ENCODE measurements at places on chromosomes 4 and X.

DNA sequence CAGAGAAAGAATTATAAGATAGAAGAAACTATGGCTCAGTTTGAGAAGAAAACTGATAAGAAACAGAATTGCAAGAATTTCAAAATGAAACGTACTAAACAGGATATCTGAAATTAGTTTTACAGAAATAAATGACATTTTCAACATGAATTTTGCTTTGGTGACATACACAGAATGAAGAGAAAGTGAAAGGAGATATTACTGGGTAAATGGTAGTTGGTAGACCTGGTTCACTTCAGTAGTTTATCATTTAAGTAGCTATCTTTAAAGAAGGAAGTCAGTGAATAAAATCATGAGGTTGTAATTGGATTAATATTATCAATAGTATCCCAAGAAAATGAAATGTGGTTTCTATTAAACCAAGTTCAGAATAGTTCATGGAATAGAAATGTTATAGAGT, 395.5 kb upstream of the SMIM31 start:
- no peak for DNase-seq

- no peak for DNase-seq
Measured at GRCh38 chrX:29487714-29488113, 727.6 kb upstream of the MAGEB2 start.

- no peak for DNase-seq
Measured at GRCh38 chr4:183175631-183176232, 76.7 kb downstream of the WWC2 start.

DNA sequence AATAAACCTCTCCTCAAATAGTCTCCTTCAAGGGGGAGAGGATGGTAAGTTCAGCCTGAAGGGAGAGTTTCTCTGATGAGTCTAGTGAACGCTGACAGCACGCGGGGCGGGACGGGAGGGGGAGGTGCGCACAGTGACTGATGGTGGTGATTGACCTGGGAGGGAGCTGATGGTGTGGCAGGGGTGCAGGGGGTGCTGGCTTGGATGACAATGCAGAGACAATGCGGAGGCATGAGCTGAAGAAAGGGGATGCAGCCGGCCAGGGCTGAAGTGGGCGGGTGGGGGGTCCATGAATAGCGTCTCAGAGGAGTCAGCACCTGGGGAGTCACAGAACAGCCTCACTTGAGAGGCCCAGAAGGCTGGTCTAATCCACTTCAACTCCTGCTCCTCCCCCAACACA, 142.5 kb upstream of the PJA1 start:
- DNase-seq = no peak

GRCh38 chr4:55258152-55258865, 87.7 kb upstream of the SRD5A3 start:
- DNase-seq = no peak

GRCh38 chr4:122997463-122998101, 75.2 kb upstream of the NUDT6 start:
- DNase-seq = no peak

DNA sequence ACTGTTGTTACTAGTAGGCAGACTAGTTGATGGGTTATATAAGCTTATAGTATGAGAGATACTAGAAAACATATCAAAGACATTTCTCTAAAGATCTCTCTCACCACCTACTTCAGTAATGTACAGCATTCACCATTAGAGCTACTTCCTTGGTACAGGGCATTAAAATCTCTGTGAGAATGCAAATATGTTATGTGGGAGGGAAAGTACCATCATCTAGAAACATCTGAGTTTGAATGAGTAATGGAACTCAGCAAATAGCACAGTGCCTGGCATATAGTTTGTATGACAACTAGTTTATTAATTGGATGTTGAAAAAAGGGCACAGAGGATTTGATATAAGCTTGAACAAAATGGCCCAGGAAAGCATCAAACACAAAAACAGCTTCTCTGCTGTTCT, 211.1 kb downstream of the GLUD2 start:
- no peak for DNase-seq

- DNase-seq = no peak
Measured at GRCh38 chrX:95536661-95537060, 1148.0 kb upstream of the DIAPH2 start.

DNA sequence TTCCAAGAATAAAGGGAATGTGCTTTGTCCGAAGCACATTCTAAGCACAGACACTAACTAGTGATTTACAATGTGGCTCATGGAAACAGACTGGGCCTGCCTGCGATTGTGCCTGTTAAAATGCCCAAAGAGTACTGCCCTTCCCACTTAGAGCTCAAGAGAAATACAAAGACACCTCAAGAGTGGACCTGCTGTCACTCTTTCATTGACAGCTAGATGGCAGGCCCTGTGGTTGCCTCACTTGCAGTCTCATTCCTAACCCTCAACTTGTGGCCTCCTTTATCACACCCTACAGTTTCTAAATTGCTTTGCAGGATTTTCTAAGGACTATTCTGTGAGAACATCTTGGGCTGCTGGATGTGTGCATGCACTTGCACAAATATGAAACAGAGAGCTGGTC, 331.0 kb upstream of the EMCN start:
- no peak for DNase-seq

GRCh38 chr4:55633903-55634302, 2.2 kb downstream of the NMU start:
- DNase-seq = no peak

GRCh38 chr4:17958181-17958580, 63.4 kb downstream of the LCORL start:
- no peak for DNase-seq

DNA sequence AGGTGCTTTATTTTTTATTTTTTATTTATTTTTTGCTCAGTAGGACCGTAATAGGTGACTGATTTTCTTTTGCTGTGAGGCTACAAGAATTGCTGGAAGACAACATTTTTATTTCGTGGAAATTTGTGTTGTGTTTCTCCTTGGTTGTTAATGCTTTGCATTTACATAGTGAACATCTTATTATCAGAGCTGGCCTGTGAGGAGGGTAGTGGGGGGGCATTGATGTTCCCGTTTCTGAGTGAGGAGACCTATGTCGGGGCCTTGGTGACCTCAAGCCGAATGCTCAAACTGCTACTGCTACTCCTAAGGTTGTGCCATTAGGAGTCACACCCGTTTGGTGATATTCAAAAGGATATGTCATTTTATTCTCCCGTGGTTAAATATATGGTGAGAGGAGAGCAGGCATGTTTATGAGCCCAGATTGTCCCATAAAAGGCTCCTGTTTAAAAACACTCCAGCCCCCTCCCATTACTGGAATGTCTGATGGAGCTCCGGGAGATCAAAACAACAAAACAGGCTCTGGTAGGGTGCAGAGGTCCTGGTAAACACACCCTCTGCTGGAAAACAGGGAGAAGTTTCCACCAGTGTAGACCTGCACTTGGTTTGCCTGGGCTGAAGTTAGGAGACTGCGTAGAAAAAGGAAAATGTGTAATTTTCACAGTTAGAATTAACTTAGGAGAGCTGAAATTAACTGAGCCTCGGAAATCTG, 5.6 kb downstream of the PDGFRA start:
- DNase-seq = no peak

- no peak for DNase-seq
Measured at GRCh38 chrX:2897311-2897689, 31.8 kb downstream of the ARSD start.

- DNase-seq = no peak
Measured at GRCh38 chr4:108036213-108036612, 46.5 kb downstream of the HADH start.

- no peak for DNase-seq
Measured at GRCh38 chrX:45815441-45815840, 614.8 kb upstream of the DIPK2B start.

- no peak for DNase-seq
Measured at GRCh38 chr4:38131371-38132091, 171.3 kb downstream of the PTTG2 start.

DNA sequence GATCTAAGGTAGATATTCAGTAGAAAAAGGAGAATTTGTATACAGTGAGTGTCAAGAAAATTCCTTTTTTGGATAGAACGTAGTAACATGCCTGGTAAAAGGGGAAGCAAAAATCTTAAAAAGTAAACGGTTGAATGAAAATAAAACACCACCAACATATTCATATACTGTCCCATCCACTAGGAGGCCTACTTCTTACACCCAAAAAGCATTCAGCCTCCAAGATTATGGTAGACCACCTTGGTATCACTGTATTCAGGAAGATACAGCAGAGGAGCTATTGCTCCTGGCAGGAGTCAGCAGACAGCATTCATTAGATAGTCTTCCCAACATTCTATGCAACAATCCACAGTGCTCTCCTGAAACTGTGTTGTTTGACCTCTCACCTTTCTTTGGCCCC, 274.6 kb upstream of the MAGEB2 start:
- DNase-seq = no peak

GRCh38 chr4:52991472-52991871, 129.4 kb downstream of the RASL11B start:
- no peak for DNase-seq

DNA sequence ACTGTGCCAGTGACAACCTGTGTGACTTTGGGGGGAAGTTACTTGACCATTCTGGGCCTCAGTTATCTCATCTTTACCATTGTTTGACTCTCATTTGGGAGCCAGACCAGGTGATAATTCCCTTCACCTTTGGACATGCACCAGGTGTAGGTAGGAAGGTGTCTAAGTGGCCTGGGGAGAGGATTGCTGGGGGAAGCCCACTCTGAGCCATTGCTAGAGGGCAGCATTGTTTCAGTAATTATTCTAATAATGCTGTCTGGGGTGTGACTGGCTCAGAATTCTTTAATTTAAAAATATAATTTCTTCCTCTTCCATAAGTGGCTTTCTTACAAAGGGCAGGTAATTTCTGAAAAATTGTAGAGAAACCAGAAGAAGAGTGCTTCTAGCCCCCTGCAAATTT, 104.3 kb downstream of the RTL9 start:
- DNase-seq = no peak

GRCh38 chr4:168832763-168833575, 177.1 kb downstream of the CBR4 start:
- no peak for DNase-seq

GRCh38 chr4:169485791-169486742, 126.3 kb downstream of the NEK1 start:
- DNase-seq = peak; percentile 8

GRCh38 chr4:5812506-5813229, 80.2 kb downstream of the CRMP1 start:
- DNase-seq = peak; percentile 20

GRCh38 chr4:106676173-106676921, 307.8 kb upstream of the GIMD1 start:
- DNase-seq = no peak

DNA sequence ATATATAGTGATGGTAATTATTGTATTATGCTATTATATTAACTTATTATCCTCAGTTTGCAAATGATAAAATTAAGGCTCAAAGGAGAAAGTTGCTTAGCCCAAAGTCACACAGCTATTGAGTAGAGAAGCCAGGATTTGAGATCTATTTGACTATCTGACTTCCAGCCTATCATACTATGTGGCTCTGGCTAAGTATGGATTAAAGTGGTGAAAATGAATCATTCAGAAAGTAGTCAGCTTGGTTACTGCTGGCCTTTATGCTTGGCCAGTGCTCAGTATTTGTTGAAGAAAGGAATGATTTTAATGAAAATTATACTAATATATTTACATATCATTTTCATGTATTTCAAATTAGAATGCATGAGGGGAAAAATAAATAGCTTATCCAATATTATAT, 219.8 kb downstream of the SHROOM3 start:
- DNase-seq = no peak

GRCh38 chr4:58219179-58219578, 1109.0 kb upstream of the IGFBP7 start:
- DNase-seq = no peak

- no peak for DNase-seq
Measured at GRCh38 chr4:67746797-67747495, 7.2 kb downstream of the GNRHR start.

DNA sequence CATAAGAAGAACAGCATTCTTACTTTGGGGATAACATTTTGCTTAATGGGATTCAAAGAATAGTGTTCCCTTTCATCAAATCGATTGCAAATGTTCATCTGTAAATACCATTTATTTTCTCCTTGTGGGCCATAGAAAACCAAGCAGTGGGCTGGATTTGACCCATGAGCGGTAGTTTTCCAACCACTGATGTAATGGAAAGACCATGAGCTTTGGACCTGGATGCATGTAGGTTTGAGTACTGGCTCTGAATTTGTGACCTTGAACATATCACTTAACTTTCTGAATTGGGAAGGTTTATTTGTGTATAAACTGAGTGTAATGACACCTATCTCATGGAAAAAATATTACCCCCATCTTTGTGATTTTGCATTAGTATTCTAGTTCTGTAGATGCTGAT, 54.3 kb downstream of the REPS2 start:
- no peak for DNase-seq

GRCh38 chr4:125316401-125316790, 1.6 kb downstream of the FAT4 start:
- DNase-seq = peak; percentile 35

DNA sequence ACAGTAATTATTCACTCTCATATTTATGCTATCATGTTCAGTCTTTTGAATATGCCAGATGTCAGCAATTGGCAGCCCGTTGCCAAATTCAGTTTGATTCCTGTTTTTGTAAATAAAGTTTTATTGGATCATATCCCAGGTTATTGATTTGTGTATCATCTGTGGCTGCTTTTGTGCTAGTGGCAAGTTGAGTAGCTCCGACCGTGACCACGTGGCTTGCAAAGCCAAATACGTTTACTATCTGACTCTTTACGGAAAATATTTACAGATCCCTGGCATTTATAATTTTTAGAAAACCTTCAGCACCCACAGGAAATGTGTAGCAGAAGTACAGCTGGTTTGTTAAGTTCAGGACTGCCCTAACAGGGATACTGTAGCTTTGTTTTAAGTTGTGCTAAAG, 67.4 kb downstream of the VCX2 start:
- peak; percentile 2 for DNase-seq

GRCh38 chr4:147760695-147761094, 28.8 kb downstream of the ARHGAP10 start:
- no peak for DNase-seq

GRCh38 chr4:31793907-31794306, 1073.7 kb downstream of the PCDH7 start:
- no peak for DNase-seq

- no peak for DNase-seq
Measured at GRCh38 chr4:150045410-150045809, 32.8 kb upstream of the DCLK2 start.

DNA sequence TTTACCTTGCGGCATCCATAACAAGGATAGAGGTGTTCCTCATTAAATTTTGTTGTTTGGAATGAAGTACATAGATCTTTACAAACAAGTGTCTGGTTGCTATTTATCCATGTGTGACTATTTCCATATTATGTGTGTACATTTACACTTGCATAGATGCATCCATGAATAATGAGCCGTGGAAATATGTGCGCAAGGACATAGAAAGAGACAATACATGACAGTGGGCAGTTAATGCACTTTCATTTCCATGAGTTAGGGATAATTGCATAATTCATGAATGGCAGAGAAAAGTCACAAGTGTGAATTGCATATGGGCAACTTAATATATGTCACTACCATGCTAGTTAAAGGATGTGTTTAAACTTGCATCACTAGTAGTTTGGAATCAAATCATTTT, 338.2 kb upstream of the PITX2 start:
- DNase-seq = no peak

DNA sequence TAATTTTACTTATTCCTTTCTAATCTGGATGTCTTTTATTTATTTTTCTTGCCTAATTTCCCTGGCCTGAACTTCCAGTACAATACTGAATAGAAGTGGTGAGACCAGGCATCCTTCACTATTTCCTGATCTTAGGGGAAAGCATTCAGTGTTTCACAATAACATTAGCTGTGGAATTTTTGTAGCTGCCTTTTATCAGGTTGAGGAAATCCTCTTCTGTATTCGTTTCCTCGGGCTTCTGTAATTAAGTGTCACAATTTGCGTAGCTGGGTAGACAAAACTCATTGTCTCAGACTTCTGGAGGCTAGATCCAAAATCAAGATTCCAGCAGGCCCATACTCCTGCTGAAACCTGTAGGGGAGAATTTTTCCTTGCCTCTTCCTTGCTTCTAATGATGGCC, 598.4 kb upstream of the FTHL17 start:
- DNase-seq = no peak
